ENCODE measurements at places on chromosomes 7 and 10.

DNA sequence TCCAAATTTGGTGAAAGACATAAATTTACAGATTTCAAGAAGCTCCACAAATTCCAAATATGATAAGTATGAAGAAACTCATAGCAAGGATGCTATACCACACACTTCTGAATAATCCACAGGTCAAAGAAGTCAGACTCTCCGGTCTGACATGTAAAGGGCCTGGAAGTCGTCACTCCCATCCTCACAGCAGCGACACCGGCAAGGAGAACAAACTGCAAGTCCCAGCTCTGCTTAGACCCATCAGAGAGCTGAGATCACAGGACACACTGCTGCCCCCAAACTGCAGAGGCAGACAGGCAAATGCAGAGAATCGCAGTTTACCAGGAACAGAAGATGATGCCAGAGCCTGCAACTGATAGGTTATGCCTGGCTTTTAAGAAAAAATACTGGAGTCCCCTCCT, 62.0 kb downstream of the AMZ1 start:
- no peaks in the 10 kb centered on the region for H3K27me3 ChIP-seq
- DNase-seq: no peak
- no peak overlapping the region for H3K27ac ChIP-seq
- H3K4me1 ChIP-seq: no peaks in the 10 kb centered on the region
- H3K4me3 ChIP-seq: no peak overlapping the region

GRCh38 chr7:37408291-37409228, 40.1 kb downstream of the ELMO1 start:
- DNase-seq: no peak
- H3K27me3 ChIP-seq: no peaks in the 10 kb centered on the region
- no peak overlapping the region for H3K27ac ChIP-seq
- H3K4me1 ChIP-seq: no peaks in the 10 kb centered on the region
- no peaks in the 10 kb centered on the region for H3K36me3 ChIP-seq

DNA sequence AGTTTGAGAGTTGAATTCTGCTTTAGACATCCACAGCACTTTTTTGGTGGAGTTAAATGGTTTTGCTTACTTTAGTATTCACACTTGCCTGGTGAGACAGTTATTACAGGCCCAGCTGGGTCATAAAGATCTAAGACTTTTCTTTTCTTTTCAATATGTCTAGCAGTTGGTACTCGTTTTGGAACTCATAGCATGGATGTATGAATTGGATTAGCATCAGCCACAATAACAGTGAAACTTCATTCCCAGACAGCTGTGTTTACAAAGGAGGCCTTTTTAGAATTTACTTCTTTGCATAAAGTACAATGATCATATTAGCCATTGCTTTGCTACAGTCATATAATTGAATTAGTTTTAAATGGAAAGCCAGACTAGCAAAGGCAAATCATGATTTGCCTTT, 168.4 kb upstream of the DKK1 start:
- no peaks in the 10 kb centered on the region for H3K36me3 ChIP-seq
- no peak for DNase-seq
- no peaks in the 10 kb centered on the region for H3K27me3 ChIP-seq
- no peak overlapping the region for H3K27ac ChIP-seq
- H3K4me1 ChIP-seq: no peaks in the 10 kb centered on the region

- H3K27ac ChIP-seq: peak within 1 kb of the TSS; percentile 34
- H3K27me3 ChIP-seq: no peaks in the 10 kb centered on the region
- H3K4me3 ChIP-seq: peak within 1 kb of the TSS; percentile 79
- DNase-seq: peak; percentile 58
- H3K4me1 ChIP-seq: no peaks in the 10 kb centered on the region
These were observed at the start of gene ZNF485 for GRCh38 chr10:43606323-43607198. TSS of gene ZNF485 (plus strand) at chr10:43606438. CDS start at chr10:43607051, 613 bp downstream.

- H3K36me3 ChIP-seq: no peaks in the 10 kb centered on the region
- H3K27ac ChIP-seq: peak overlapping the region; percentile 99
- H3K4me1 ChIP-seq: no peaks in the 10 kb centered on the region
- DNase-seq: peak; percentile 25
- H3K4me3 ChIP-seq: peak overlapping the region; percentile 64
These were observed 744 bp downstream of the CREM start for GRCh38 chr10:35127289-35127891.

DNA sequence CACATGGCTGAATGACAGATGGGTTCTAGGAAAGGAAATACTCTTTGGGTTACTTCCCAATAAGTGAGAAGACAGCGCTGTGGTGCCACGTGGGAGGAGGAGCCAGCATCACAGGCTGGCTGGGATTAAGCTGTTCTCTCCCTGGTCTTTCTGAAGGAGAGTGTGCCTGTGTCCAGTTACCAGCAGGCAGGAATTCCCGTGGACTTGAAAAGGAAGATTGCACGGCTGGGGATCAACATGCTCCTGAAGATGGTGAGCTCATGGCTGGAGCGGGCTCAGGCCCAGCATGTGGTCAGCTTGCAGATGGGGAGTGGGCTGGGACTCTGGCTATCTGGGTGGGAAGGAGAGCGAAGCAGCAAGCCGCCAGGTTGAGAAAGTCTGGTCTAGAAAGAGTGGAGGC, 8.1 kb downstream of the ADCK2 start:
- H3K27ac ChIP-seq: no peak overlapping the region
- no peaks in the 10 kb centered on the region for H3K27me3 ChIP-seq
- DNase-seq: no peak
- no peaks in the 10 kb centered on the region for H3K36me3 ChIP-seq
- no peak overlapping the region for H3K4me3 ChIP-seq

DNA sequence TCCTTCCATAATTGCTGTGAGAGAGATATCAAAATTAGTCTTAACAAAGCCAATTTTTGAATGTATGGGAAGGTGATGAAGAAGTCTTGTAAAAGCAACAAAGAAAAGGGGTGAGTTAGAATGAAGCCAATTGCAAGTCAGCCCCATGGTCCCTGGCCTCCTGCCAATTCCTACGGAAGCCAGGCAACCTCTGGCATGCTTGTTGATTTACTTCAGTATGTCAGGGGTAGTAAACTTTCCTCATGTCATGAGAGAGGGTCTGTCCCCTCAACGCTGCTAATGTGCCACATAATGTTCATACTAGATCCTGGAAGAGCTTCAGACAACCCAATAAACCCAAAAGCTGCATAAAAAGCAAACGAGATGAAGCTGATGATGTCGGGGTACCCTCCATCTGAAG, 159.1 kb upstream of the YAE1 start:
- no peak overlapping the region for H3K4me3 ChIP-seq
- no peaks in the 10 kb centered on the region for H3K27me3 ChIP-seq
- no peaks in the 10 kb centered on the region for H3K4me1 ChIP-seq
- H3K27ac ChIP-seq: no peak overlapping the region

DNA sequence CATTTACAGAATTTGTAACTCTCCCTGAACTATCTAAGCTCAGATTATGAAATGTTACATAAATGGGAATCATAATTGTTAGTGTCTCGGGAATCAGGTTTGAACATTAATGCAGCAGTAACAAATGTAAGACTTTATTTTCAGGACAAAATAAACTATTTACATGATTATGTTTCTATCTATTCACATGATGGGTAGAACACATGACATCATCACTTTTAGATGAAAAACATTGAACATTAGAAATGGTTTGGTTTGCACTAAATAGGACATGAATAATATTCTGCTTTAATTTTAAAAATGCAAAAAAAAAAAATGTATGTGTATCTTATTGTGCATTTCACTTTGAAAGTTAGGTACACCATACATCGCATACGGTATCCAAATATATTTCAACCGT, 745.5 kb upstream of the POT1 start:
- no peak for DNase-seq
- H3K4me3 ChIP-seq: no peak overlapping the region
- no peaks in the 10 kb centered on the region for H3K36me3 ChIP-seq
- H3K27me3 ChIP-seq: no peaks in the 10 kb centered on the region

DNA sequence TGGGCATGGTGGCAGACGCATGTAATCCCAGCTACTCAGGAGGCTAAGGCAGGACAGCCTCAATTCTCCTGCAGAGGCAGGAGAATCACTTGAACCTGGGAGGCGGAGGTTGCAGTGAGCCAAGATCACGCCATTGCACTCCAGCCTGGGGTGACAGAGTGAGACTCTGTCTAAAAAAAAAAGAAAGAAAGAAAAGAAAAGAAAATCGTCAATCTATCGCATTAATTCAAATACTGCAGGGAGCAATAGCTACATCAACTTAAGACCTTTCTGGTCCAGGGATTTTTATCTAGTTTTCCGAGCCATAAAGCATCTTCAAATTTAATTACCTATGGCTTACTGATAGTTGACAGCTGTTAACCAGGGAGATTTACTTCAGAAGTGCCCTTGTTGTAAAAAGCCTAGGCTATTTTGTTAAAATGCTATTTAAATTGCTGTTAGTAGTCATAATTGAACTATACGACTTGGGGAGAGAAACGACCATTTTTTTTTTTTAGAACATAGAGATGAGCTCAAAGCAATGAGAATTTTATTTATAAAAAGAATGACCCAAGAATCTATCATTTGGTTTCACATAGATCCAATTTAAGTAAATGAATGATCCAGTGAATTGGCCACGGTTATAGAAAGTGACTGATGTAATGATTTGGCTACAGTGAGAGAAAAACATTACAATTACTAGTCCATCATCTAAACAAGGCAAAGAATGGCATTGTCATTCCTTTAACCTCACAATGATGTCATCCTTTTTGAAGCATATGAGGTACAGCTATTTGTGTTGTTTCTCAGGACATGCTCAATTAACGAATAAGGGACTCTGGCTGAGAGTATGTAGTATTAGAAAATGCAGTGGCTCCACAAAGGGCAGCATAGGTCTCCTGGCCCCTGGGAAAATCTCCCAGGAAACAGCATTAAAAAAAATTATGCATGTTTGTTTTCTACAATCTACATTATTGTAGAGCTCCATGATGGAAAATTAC, 85.3 kb downstream of the SEMA3C start:
- no peaks in the 10 kb centered on the region for H3K4me1 ChIP-seq
- no peaks in the 10 kb centered on the region for H3K27me3 ChIP-seq
- DNase-seq: no peak
- no peak overlapping the region for H3K4me3 ChIP-seq
- no peaks in the 10 kb centered on the region for H3K36me3 ChIP-seq

GRCh38 chr7:31938650-31939049, 131.6 kb downstream of the PDE1C start:
- no peak overlapping the region for H3K27ac ChIP-seq
- no peak for DNase-seq
- H3K36me3 ChIP-seq: no peaks in the 10 kb centered on the region
- H3K4me1 ChIP-seq: no peaks in the 10 kb centered on the region
- H3K4me3 ChIP-seq: no peak overlapping the region

DNA sequence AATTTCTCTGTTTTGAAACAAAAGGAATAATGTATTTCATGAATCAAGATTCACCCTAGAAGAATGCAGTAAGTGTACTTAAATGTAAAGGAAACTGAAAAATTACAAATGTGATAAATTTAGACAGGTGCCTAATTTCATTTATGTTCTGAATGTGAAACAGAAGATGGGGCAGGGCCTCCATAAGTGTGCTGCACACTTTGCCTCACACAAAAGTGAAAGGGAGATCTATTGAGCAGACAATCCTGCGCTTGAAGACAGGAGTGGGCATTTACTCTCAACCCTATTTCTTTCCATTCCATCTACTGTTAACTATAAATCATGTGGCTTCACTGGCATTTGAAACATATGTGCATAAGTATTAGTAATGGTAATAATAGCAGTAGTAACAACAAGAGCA, 36.2 kb downstream of the GNG11 start:
- H3K4me3 ChIP-seq: no peak overlapping the region
- no peaks in the 10 kb centered on the region for H3K27me3 ChIP-seq
- no peaks in the 10 kb centered on the region for H3K4me1 ChIP-seq
- no peak for DNase-seq

- H3K36me3 ChIP-seq: no peaks in the 10 kb centered on the region
These were observed 33.9 kb upstream of the EEPD1 start for GRCh38 chr7:36119005-36119706.

DNA sequence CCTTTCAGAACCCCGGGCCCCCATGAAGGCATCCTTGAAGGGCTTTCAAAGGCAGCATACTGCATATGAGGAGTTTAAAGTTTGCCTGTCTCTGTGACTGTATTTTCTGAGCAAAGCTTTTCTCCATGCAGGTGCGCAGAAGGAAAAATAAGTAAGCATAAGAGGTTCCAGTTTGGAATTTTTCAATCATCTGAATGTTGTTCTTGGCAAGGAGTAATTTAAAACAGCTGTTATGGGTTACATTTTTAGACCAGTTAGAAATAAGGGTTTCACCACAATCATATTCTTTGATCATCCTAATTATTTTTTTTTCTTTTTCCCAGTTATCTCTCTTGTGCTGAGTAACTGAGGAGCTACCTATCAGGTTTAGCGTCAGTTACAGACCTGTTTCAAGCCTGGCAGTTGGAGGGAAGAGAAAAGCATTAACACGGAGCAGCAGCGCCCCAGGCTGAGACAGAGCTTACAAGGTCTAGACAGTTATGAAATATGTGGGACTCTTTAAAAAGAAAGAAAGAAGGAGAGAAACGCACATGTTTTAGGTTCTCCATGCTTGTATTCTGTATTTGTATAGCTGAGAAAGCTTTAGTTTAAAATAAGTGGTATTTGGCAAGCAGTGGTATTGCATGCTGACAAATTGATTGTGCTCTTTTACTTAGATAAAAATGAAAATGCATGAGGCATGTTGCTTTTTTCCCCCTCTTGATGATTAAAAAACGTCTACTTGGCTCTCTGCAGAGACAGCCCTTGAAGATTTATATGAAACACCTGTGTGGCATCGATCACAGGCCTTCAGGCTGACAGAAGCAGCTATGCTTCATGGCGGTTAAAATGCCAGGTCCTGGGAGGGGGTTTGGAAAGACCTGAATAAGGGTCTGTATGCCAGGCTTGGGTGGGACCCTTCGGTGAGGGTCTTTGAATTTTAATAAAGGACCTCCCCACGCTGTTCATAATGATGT, 157.6 kb downstream of the GRK5 start:
- DNase-seq: no peak
- no peaks in the 10 kb centered on the region for H3K36me3 ChIP-seq
- H3K4me1 ChIP-seq: no peaks in the 10 kb centered on the region

GRCh38 chr7:741191-741671, 14.2 kb upstream of the PRKAR1B start:
- H3K27me3 ChIP-seq: no peaks in the 10 kb centered on the region
- no peak overlapping the region for H3K27ac ChIP-seq
- peaks cover 5% of the 10 kb centered on the region for H3K36me3 ChIP-seq
- H3K4me1 ChIP-seq: no peaks in the 10 kb centered on the region

- H3K36me3 ChIP-seq: no peaks in the 10 kb centered on the region
- no peak for DNase-seq
- no peaks in the 10 kb centered on the region for H3K4me1 ChIP-seq
- H3K27ac ChIP-seq: no peak overlapping the region
- H3K4me3 ChIP-seq: no peak overlapping the region
- no peaks in the 10 kb centered on the region for H3K27me3 ChIP-seq
These were observed 106.6 kb downstream of the VIPR2 start for GRCh38 chr7:159038066-159038465.

DNA sequence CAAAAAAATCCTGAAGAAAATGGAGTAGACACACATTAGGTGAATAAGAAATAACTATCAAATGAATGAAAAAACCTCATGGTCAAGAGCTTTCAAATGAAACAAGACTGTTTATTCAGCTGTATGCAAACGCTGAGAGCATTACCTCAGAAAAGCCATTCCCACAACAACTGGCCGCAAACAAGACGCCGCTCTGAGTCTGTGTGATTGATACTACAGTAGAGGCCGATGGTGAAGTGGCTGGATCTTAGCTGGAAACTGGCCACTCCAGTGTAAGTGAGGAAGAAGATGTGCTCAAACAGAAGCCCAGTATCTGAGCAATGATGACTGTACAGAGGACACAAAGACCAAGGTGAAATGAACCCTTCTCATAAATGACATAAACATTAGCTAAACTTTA, 252.4 kb upstream of the GHITM start:
- peaks cover 4% of the 10 kb centered on the region for H3K4me1 ChIP-seq
- DNase-seq: no peak
- H3K4me3 ChIP-seq: no peak overlapping the region
- H3K27ac ChIP-seq: no peak overlapping the region
- H3K27me3 ChIP-seq: no peaks in the 10 kb centered on the region

GRCh38 chr7:40175725-40176510, 41.1 kb downstream of the SUGCT start:
- no peak for DNase-seq
- no peak overlapping the region for H3K27ac ChIP-seq
- H3K27me3 ChIP-seq: no peaks in the 10 kb centered on the region
- no peaks in the 10 kb centered on the region for H3K36me3 ChIP-seq

All from prostate gland (tissue), 2 donors.